ENCODE measurements at places on chromosomes 3 and 15.

DNA sequence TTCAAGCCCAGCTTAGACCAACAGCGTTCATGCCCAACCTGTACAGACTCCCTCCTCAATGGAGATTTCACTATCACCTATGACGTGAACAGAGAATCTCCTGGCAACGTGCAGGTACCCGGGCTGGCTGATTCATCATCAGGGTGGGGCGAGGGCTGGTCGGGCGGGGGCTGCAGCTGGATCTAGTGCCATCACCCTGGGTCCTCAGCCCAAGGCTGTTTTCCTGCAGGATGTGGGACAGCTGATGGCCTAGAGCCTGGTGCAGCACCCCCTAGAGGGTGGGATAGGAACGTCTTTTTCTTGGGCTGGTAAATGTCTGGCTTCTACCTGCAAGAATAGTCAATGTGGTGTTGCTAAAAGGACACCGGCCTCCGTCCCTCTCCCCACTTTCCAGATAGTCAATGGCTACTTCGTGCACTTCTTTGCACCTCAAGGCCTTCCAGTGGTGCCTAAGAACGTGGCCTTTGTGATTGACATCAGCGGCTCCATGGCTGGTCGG is 4.4 kb downstream of the ITIH3 start:
- peak; percentile 9 for DNase-seq

GRCh38 chr3:188956839-188957489 is 214.8 kb upstream of the TPRG1 start:
- no peak for DNase-seq

GRCh38 chr3:10281951-10282350 is 10.8 kb downstream of the GHRL start:
- no peak for DNase-seq

- DNase-seq: no peak
Observed at GRCh38 chr3:127604035-127604434, 5.8 kb downstream of the MCM2 start.

GRCh38 chr3:65398953-65399352 is 639.8 kb downstream of the MAGI1 start:
- no peak for DNase-seq

DNA sequence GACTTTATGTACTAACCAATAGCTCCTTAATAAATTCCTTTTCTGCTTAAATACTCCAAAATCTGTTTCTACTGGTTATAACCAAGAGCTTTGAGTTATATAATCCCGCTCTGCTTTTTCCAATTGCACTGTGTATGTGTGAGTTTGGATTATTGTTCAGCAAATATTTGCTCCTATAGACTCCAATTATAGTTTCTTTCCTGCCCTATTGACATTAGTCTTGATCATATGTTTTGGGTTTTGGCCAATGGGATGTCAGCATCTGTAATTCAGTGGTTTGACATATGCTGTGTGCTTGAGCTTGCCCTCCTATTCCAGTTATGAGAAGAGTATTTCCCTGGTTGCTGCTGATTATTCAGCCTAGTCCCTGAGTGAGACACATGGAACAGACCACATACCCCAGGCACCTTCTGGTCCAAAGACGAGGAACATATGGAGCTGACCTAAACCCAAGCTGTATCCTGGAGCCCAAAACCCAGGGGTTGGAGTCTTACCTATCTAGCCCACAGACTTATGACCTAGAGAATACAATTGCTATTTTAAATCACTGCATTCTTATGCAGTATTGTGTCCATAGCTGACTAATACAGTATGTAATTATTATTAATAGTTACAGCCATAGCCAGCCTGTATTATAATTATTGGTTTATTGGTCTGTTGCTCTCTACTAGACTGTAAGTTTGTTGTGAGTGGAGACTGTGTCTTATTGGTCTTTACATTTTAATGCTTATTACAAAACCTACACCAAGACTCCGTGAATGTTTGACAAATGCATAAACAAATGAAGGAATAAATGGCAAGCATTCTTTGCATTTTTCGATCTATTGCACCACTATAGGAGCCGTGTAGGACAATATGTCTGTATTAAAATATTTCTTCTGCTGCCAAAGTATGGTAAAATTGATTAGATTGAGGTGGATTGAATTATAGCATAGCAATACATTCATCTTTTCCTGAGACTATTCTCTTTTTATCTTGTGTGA is 11.7 kb upstream of the ZNF280D start:
- DNase-seq: no peak

GRCh38 chr3:171556148-171556547 is 95.9 kb upstream of the TNIK start:
- no peak for DNase-seq

GRCh38 chr3:50271314-50271936 is 2.5 kb downstream of the SEMA3B start:
- no peak for DNase-seq

- DNase-seq: no peak
Observed at GRCh38 chr15:91338766-91339165, 238.7 kb downstream of the SV2B start.

- no peak for DNase-seq
Observed at GRCh38 chr3:144296808-144297207, 325.2 kb downstream of the DIPK2A start.

GRCh38 chr3:74465715-74466410 is 148.6 kb downstream of the CNTN3 start:
- no peak for DNase-seq

DNA sequence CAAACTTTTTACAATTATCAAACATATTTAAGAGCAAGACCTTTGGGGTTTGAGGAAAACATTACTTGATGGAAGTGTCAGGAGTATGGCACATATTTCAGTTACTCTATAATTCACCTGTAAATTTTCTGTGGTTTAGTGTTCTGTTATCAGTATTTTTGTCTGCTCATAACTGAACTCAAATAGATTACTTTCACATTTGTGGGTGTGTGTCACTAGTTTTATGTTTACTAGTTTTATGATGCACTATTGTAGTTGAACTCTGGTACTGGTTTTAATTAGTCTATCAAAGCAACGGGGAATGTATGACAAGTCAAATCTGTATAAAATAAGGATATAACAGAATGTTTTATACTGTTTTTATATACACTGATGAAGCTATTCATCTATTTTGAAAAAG is 27.2 kb downstream of the OXSM start:
- no peak for DNase-seq

- no peak for DNase-seq
Observed at GRCh38 chr3:108441518-108441917, 68.9 kb downstream of the MYH15 start.

GRCh38 chr3:141796889-141797781 is 33.9 kb downstream of the GRK7 start:
- DNase-seq: no peak

GRCh38 chr15:29126821-29127461 is 142.7 kb downstream of the NSMCE3 start:
- no peak for DNase-seq

DNA sequence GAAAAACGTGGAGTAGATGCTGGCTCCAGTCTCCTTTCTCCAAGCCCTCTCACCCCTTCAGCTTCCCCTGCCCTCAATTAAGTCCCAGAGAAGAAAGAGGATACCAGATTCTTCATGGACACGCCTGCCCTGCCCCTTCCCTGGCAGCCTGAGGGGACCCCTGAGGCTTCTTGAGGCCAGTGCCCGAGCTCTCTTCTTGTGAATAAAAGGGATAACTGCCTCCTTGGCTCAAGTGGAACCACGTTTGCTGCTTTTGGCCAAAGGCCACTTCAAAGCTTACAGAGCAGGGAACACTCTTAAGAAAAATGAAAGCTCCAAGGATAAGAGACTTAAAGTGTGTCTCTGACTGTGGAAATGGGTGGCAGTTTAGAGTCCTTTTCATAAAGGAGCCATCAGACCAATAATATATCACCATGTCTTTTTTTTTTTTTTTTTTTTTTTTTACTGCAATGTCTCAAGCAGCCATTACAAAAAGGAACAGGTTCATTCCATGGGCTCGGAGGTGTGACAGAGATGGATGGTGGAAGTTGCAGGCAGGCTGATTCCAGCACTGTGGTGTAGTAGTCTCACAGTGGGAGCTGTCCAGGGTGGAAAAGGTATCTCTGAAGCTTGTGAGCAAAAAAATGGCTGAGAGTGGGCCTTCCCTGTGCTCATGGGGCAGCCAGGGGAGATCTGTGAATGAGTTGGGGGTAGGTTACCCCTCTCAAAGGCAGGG is 108.8 kb downstream of the SEMA5B start:
- no peak for DNase-seq

DNA sequence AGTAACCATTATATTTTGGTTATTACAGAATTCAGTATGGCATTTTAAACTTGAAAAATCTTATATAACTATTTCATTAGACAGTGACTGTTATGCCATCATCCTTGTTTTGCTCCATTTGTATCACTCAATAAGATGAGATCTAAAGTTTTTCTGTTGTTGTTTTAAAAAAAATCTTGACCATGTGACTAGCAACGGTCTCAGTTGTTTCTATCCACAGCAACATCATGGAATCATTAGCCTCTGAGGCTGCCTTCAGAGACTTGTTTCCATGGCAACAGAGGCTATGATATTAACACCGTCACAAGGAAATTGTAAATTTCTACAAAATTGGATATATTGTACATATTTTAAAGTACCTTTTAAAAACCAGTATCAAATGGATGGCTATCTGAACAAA is 129.8 kb downstream of the DLG1 start:
- DNase-seq: no peak

GRCh38 chr3:60206206-60206605 is 1045.0 kb downstream of the FHIT start:
- DNase-seq: no peak

- DNase-seq: no peak
Observed at GRCh38 chr3:89447243-89447642, 339.8 kb downstream of the EPHA3 start.

DNA sequence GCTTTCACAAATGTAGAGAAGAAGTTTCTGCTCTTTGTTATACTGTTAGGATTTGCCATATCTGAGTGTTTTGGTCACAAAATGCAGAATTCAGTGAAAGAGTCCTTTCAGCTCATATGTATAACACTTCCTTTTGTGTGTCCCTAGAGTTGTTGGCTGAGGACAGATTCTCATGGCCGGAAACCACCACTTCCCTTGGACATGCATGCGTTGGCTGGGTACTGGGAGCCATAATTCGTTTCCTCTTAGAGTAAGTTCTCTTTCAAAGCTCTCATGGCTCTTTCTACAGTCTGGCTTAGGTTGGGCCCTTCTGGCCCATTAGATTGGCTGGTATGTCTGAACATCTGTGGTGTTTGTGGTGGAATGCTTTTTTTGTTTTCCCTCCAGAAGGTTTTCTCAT is 298.5 kb downstream of the DIPK2A start:
- no peak for DNase-seq

DNA sequence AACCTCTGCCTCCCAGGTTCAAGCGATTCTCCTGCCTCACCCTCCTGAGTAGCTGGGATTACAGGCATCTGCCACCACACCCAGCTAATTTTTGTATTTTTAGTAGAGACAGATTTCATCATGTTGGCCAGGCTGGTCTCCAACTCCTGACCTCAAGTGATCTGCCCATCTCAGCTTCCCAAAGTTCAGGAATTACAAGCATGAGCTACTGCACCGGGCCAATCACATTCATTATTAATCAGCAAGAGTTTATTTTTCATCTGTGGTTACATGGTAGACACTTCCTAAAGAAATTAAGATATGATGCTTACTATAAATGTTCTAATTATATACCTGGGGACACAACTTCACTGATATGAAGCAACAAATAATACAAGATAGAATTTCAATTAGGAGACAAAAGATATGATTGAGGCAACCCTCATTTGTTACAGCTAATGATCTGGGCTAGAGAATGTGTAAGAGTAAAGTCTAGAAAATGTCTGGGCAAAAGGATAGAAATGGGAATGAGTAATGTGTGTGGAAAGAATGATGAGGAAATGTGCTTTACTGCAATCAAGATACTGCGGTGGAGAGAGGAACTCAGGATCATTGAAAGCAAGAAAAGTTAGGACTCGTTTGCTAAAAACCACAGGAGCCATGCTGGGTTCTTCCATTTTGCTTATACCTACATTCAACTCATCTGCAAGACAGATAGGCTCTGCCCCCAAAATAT is 366.8 kb downstream of the ZIC1 start:
- no peak for DNase-seq

DNA sequence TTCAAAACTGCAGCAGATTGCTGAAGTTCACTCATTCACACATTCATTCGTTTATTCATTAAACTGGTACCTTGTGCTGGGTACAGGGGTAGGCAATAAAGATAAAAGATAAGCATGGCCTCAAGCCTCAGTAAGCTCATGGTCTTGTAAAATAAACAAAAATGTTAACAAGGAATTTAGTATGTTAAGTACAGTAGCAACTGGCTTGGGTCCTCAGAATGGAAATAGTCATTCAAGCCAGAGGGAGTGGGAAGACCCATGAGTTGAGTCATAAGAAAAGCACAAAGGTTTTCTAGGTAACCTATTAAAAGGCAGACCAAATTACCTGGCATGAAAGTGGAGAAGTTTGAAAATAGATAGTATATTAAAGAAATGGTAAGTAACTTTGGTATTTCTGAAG is 163.3 kb downstream of the CDIN1 start:
- DNase-seq: no peak

GRCh38 chr3:150373234-150373875 is 34.7 kb upstream of the TSC22D2 start:
- no peak for DNase-seq

Measured in stimulated activated CD4-positive, alpha-beta T cell treated with anti-CD3 and anti-CD28 coated beads, TNF-alpha, amount 100 ng/mL, for 24 hours (primary cell).